ENCODE measurements at places on chromosomes 1 and 21. TPM values are rescaled to one million over a fixed set of nuclear protein-coding genes. Genes with fewer than 3 reads are reported as not detected.

SERTAD4 gene
- under 0.01 TPM for total RNA-seq

MXRA8 gene
- total RNA-seq, result 5.3 TPM

GRCh38 chr1:204598319-204598969 is 82.2 kb downstream of the MDM4 start:
- no peak for DNase-seq

DNA sequence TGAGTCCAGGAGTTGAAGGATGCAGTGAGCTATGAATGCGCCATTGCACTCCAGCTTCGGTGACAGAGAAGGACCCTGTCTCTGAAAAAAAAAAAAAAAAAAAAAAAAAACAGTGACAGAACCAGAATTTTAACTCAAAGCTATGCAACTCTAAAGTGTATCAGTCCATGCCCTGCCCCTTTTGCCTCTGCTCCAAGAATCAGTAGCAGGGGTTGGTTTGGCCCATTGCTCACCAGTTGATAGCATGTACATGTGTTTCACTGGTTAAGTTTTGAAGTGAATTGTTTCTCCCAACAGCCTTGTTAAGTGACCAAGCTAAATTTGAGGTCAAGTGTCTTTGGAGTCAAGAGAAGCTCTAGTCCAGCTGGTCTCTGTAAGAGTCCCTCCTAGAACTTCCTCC is 245.9 kb downstream of the PLPP3 start:
- DNase-seq, result no peak

LRRC3 gene
- total RNA-seq, result 14.2 TPM

GRCh38 chr1:106921186-106921585 is 135.3 kb upstream of the PRMT6 start:
- no peak for DNase-seq

DNA sequence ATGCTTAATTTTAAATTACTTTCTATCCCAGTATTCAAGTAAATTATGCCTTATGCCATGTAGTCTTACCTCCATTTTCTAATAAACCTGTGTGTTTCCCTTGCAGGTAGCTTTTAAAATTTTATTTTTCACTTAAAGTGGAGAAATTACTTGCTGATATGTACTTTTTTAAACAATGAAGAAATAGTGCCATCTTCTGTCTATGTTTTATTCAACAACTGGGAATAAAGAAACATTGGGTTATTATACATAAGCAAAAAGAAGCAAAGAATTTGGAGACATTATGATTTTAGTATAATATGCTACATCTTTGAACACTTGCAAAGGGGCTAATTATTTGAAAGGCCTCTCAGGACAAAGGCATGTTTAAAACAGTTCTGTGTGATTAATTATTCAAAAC is 1912.9 kb downstream of the MRPL39 start:
- DNase-seq, result no peak

SPATC1L gene
- 0.33 TPM for total RNA-seq
